ENCODE measurements at places on chromosomes 4 and X.

- no peak for DNase-seq
Observed at GRCh38 chr4:81491943-81492342, 20.2 kb upstream of the RASGEF1B start.

- DNase-seq = no peak
Observed at GRCh38 chrX:95953564-95953963, 731.1 kb upstream of the DIAPH2 start.

DNA sequence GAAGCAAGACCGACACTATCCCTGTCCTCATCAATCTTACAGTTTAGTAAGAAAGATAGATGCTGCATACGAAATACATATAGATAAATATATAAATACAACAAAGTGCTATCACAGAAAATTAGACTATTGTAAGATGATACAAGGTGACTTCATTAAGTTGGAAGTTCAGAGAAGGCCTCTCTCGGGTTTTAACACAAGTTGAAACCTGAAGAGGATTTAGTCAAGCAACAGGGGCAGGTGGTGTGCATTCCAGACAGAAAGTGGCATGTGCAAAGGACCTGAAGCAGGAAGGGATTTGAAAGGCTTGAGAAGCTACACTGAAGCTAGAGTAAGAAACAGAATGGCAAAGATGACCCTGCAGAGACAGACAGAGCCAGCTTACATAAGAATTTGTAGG lies 36.5 kb downstream of the USP46 start:
- no peak for DNase-seq

GRCh38 chrX:3191796-3192195 lies 150.5 kb downstream of the ARSF start:
- DNase-seq = no peak

DNA sequence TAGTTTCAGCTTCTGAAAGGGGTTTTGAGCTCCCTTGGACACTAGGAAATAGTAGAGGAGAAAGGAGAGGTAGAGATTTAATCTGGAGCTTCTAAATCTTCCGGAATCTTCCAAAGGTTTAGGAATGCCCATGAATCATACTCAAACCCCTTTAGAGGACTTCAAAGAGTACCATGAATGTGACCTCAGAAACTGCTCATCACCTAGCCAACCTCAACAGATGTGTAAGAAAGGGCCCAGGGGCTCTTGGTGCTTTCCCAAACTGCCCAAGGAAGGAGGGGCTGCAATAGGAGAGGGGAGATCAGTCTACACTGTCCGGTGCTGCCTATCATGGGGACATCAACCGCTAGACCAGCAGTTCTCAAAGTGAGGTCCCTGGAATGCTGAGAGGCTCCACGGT lies 109.1 kb downstream of the RBM47 start:
- no peak for DNase-seq
